Renal cortical epithelial cell (primary cell): ENCODE measurements at places on chromosomes 3 and 15. TPM values are rescaled to one million over a fixed set of nuclear protein-coding genes. Genes with fewer than 3 reads are reported as not detected.
A peak's percentile ranks its signal among the peaks of the same experiment; 100 is the strongest.

The NANOGP8 gene
- total RNA-seq = not detected in 2 replicates

The CHRFAM7A gene
- 2.0 and 4.7 TPM in 2 replicates for total RNA-seq

The KBTBD8 gene
- total RNA-seq = 2.7 and 7.1 TPM in 2 replicates

- DNase-seq = no peak
Observed at GRCh38 chr3:146894406-146894805, 289.3 kb upstream of the PLSCR5 start.

The WDR76 gene
- 3.8 and 17.0 TPM in 2 replicates for total RNA-seq

DNA sequence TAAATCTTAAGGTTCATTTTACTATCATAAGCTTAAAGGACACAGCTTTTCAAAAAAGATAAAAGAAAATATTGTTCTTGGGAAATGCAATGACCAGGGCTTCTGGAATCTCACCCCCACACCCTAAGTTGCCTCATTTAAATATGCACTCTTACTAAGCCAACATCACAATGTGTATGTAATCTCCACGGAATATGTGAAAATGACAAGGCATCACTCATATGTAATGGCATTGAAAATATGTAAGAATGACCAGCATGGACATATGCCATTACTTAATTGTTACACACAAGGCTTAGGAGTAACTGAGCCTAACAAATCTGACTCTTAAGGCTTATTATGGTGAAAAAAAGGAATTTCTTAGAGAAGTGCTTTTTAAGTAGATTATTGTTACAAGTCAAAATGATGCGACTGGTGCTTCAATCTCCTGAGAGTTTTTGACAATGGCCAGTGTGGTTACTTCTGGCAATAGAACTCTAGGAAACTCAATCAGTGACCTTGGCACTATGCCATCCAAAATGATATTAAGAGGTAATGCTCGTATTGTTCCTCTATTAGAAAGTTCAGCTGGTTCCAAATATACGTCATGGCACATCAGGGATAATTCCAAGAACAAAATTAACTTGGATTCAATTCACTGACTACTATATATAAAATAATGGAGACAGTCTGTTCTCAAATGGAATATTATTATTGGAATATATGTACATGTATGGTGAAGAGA, 290.0 kb upstream of the PLSCR5 start:
- DNase-seq = no peak

- DNase-seq = no peak
Observed at GRCh38 chr3:15272426-15273196, 59.8 kb downstream of the SH3BP5 start.

The TNK2 gene
- total RNA-seq = 1.9 and 5.2 TPM in 2 replicates

DNA sequence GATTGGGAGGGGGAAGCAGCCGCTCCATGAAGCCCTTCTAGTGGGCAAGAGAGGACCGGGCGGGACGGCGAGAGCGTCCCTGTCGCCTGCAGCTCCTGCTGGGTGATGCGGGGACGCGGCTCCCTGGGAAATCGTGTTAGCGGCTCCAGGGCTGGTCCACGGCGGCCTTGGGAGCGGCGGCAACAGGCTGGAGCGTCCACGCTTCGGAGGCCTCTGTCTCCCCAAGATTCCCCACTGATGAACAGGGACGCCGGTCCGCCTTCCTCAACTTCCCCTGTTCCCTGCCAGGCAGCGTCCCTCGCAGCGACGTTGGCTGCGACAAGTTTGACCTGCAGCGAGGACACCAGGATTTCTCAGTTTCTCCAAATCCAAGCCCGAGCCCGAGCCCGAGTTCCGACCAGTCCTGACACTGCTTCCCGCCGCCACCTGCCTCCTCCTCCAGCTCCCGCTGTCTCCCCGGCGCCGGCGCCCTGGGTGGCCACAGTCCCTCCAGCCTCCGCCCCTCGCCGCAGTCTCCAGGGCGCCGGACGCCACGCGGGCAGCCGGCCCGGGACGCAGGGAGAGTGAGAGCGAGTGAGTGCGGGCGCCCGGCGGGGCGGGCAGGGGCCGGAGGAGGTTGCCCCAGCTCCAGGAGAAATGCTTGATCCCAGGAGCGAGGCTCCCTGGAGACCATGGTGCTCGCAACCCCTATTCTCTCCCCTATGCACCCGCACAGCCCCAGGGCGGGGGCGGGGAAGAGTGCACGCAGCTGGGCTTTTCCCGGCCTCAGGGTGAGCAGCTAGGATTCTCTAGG, 78.1 kb upstream of the RNF7 start:
- no peak for DNase-seq

The CYP8B1 gene
- total RNA-seq = 0.35 and 0.55 TPM in 2 replicates

GRCh38 chr15:48250640-48251076, 44.6 kb downstream of the SLC12A1 start:
- DNase-seq = peak; percentile 76

The GPR149 gene
- total RNA-seq = not detected in 2 replicates

- peak; percentile 82 for DNase-seq
Observed at GRCh38 chr3:150149651-150150051, 179.0 kb upstream of the PFN2 start.

GRCh38 chr15:25186906-25187645, 232.3 kb downstream of the SNRPN start:
- DNase-seq = no peak

GRCh38 chr15:101563176-101563796, 73.8 kb upstream of the PCSK6 start:
- DNase-seq = no peak

DNA sequence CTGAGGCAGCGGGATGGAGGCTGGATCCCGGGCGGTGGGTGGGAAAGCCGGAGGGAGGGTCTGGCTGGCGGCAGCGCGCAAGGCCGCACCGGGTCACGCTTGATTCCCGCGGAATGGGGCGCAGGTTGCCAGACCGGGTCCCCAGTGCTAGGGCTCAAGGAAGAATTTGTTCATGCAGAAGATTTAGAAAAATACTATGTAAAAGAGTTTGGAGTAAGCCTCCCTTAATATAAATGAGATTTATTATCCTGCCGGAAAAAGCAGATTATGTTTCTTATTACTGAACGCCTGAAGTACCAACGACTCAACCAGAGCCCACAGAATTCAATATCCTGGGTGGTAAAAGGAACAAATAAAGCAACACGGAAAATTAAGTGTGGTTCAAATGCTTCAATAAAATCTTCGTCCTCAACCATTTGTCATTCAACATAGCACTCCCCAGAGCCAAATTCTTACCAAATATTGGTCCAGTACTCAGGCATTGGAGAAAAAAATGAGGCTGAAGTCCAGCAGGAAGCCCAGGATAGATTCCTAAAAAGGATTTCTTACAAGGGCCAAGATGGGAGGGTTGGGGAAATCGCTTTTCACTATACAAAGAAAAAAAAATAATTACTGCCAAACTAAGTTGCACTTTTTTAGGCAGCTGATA, 1.2 kb upstream of the ZBTB20 start:
- DNase-seq = peak; percentile 23

DNA sequence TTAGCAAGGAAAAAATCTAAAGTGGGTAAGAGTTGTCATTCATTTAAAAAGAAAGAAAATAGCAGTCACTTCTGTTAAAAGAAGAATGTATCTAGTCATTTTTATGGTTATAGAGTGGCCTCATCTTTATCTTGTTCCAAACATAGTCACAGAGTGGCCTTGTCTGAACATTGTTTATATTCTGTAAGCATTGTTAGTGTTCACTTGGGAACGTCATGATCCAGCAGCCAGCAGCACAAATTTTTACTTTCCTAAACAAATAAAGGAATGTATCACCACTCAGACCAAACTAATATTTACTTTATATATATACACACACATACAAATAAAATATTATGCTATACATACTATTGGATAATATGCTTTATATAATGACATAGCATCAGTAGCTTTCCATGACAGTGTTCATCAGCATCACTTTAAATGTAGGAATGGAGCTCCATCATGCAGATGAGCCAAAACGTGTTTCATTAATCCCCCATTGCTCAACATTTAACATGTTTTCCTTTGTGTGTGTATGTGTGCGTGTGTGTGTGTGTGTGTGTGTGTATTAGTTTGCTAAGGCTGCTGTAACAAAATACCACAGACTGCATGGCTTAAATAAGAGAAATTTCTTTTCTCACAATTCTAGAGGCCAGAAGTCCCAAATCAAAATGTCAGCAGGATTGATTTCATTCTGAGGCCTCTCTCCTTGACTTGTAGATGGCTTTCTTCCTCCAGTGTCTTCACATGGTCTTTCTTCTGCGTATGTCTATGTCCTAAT, 39.6 kb upstream of the GYG1 start:
- DNase-seq = no peak

- DNase-seq = peak; percentile 60
Observed at GRCh38 chr3:51706788-51707731, at the start of gene GRM2. Gene GRM2, plus strand, starts transcription at chr3:51707068. Its CDS starts 1,916 bp downstream, at chr3:51708984.

The TFG gene
- total RNA-seq = 63.4 and 144 TPM in 2 replicates

DNA sequence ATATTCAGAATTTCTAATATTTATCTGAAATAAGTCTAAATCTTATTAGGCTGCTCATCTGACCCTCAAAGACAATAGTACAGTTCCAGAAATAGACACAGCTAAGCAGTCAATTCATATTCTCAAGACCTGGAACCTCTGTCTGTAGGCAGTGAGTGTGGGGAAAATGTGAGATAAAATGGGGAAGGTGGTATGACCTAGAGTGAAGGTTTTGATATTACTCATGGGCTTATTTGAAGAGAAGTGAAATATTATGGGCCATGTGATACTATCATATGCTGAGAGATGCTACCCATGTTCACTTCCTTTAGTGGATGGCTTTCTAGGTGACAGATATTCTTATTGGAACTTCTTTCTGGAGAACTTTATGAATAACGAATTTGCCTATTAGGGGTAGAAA, 33.5 kb downstream of the TGFBR2 start:
- no peak for DNase-seq

DNA sequence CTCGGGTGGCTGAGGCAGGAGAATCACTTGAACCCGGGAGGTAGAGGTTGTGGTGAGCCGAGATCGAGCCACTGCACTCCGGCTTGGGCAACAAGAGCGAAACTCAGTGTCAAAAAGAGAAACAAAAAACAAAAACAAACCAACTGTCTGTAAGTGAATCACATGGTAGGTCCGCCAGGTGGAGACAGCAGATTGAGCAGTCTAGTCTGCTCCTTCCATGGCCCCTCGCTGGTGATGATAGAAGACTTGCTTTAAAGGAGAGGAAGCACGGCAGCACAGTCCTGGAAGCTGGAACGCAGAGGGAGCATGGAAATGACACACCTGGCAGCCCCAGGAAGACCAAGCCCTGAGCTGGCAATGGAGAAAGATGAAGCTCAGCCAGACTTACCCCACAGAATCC, 31.4 kb upstream of the MGLL start:
- no peak for DNase-seq

The RPL4 gene
- total RNA-seq = 2,621 and 2,644 TPM in 2 replicates

- DNase-seq = no peak
Observed at GRCh38 chr3:16498130-16498890, 15.2 kb downstream of the RFTN1 start.

GRCh38 chr3:27630885-27631284, 91.2 kb downstream of the EOMES start:
- no peak for DNase-seq

DNA sequence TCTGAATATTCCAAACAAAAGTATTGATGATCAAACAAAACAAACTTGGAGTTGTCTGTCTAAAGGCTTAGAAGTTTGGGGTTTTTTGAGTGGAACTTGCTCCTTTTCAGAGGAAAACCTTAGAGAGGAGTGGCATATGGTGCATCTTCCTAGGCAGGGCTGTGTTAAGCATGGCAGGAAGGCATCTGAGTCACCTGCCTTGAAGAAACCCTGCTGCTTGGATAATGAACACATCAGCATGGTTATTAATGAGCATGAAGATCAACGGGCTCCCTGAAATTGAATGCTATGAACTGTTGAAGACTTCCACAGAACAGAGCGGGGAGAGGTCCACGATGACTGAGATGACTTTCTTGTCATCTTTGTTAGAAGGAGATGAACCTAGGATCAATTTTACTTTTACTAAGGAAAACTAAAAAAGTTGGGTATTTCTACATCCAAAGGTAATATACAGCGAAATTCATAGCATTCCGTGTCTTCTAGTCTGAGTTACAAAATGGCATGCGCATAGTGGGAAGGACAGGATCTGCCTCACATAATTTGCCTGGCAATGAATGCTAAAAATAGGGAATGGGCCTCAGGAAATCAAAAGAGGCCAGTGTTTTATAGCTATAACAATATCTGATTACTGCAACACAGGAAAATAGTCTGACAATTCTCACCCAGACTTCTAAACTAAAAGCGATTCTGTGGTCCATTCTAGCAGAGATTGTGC, 11.6 kb upstream of the TMED3 start:
- DNase-seq = no peak

DNA sequence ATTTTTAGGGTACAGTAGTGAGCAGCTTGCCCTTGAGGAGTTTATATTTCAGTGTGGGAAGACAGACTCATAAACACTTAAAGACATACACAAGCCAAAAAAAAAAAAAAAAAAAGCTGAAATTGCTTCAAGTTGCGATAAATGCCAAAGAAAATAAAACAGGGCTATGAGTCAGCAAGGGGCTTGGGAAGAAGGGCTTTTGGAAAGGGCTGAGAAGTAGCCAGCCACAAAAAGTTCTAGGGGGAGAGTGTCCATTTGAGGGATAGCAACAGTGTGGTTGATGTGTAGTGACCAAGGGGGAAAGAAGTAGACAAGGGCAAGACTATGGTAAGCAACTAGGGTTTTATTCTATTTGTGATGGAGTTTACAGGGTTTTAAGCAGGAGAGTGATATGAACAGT, 185.5 kb downstream of the ADAMTS9 start:
- peak; percentile 47 for DNase-seq

The WNT5A gene
- 20.5 and 32.2 TPM in 2 replicates for total RNA-seq

DNA sequence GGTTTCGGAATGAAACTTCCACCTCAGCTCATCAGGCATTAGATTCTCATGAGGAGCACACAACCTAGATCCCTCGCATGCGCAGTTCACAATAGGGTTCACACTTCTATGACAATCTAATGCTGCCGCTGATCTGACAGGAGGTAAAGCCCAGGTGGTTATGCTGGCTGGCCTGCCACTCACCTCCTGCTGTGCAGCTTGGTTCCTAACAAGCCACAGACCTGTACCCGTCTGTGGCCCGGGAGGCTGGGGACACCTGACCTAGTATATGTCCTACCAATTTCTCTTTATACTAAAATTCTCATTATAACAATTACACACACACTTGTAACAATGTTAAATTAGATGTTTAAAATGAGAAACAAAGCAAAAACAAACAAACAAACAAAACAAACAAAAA, 172.2 kb downstream of the SLC9A9 start:
- DNase-seq = no peak

DNA sequence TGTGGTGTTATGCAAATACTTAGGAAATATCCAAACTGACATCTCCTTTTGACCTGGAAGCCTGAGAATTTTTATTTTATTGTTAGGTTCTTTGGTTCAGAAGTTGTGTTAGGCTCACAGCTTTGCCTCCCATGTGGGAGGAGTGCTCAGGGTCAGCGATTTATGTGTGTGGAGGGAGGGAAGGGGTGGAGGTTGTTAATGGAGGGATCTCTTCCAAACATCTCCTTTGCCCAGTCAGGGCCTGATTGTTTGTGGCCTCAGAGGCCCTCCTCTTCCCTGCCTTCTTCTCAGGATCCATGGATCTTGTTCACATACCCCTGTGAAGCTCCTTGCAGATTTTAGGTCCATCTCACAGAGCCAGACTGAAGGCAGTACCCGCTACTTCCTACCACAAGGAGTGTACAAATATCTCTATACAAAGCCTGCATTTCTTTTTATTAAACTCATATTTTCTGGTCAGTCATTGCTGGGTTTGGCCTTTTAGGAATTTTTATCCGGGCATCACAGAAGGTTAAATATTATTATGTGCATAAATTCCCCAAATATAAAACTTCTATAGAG, 40.3 kb downstream of the BBX start:
- DNase-seq = no peak

- no peak for DNase-seq
Observed at GRCh38 chr3:68699541-68699940, 232.8 kb downstream of the TAFA4 start.

- DNase-seq = no peak
Observed at GRCh38 chr3:197424266-197424665, 125.9 kb upstream of the DLG1 start.

The CNTN3 gene
- total RNA-seq = 0.80 and 3.5 TPM in 2 replicates

The KCNMB2 gene
- total RNA-seq = not detected in 2 replicates

The LRRC28 gene
- total RNA-seq = 20.0 and 27.8 TPM in 2 replicates
